ENCODE measurements at places on chromosomes 2 and 18.

- DNase-seq = no peak
Observed at GRCh38 chr2:9808334-9809063, 34.8 kb upstream of the TAF1B start.

GRCh38 chr2:63591566-63592175 lies 2.9 kb downstream of the MDH1 start:
- no peak for DNase-seq

DNA sequence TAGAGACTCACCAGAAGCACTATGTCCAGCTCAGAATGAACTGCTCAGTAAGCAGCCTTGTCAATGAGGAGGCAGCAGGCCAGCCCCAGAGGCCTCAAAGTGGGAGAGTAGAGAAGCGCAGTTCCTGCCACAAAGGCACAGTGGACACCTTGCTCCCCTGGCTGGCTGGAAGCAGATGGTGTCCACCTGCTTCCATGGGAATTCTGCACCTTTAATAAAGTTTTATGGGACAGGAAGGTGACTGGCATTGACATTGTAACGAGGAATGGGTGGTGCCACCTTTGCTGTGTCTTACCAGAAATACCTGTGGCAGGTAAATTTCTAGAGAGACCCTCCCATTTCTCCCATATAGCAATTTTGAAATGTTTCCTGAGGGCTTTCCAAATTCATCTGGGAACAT lies 6.7 kb upstream of the IL1B start:
- DNase-seq = no peak

DNA sequence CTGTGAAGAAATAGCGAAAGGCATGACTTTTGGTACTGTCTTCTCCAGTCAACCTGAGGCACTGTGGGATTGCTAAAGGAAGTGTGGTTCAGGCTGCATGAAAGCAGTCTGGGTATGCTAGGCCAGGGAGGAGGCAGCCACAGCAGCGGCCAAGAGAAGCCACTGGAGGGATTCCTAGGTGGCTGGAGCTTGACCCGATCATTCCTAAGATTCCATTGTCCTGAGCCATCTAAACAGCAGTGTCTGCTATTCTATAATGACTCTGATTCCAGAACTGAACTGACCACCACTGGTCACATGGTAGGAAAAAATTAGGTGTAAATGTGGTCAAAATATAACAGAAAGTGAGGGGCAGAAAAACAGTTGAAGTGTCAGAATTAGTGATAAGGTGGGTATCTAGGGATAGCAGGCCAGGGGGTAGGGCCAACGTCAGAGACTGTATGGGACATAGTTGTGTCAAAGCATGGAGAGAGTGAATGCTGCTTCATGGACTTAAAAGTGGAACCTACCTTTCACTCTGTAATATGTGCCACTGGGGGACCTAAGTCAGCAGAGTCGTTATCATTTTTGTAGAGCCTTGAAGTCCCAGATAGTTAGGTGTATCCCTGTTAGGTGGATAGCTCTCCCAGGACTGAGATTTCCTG lies 204.6 kb downstream of the CTNNA2 start:
- no peak for DNase-seq

DNA sequence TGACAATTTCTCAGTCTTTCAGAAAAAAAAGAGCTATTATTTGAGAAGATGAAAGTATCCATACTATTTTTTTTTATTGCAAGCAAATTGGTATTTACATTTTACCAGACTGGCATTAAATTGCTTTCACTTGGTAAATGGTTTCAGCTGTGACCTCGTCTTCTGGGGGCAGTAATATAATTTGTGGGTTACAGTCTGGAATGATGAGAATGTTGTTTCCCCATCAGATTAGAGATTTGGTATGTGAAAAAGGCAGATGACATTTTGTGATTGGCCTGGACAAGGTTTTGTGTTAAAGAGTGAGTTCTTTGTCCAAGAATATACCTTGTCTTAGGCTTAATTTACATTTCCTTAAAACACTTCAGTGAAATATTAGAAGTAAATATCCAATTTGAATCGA lies 390.1 kb upstream of the ST6GAL2 start:
- no peak for DNase-seq

DNA sequence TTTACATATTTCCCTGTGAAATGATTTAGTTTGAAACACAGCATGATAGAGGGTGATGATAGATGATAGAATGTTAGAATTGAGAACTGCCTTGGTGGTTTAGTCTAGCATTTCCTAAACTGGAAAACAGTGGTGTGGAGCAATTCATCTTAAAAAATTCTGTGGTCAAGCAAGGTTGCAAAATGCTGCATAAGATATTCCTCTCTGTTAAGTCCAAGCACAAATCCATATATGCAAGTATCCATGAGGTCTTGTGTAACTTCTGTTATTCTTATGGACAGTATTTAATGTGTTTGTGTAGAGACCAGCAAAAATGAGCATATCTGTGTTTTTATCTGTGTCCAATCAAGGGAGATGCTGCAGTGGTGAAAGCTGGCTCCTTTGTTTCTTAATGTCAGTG lies 30.0 kb downstream of the CPS1 start:
- no peak for DNase-seq

DNA sequence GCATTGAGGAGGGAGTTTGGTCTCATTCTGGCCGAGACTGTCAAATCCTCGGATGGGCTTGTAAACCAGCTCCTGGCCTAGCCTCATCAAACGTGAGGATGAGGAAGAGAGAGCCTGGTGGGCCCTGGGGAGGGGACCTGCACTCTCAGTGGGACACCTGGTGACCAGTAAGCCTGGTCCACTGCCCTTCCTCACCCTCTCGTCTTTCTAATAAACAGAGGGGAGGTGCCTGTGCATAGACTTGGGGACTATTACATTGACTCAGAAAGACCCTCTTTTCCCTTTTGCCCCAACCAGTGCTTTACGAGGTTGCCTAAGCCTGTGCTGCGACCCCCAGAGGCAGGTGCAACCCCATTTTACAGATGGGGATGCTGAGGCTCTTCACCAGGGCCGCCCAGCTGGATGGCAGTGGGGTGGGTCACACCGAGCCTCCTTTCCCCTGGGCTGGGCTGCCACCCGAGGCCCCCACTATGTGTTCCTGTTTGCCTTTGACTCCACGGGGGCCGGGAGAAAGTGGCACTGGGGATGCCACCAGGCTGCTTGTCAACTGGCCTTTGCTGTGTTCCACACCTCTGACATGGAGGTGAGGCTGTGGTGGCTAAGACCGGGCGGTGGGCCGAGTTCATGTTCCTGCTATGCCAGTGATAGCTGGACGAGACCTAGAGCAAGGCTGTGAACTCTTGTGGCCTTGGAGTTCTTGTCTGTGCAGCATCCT lies 85.9 kb downstream of the GLI2 start:
- no peak for DNase-seq

- DNase-seq = no peak
Observed at GRCh38 chr2:30808695-30809094, 1.4 kb upstream of the CAPN13 start.

DNA sequence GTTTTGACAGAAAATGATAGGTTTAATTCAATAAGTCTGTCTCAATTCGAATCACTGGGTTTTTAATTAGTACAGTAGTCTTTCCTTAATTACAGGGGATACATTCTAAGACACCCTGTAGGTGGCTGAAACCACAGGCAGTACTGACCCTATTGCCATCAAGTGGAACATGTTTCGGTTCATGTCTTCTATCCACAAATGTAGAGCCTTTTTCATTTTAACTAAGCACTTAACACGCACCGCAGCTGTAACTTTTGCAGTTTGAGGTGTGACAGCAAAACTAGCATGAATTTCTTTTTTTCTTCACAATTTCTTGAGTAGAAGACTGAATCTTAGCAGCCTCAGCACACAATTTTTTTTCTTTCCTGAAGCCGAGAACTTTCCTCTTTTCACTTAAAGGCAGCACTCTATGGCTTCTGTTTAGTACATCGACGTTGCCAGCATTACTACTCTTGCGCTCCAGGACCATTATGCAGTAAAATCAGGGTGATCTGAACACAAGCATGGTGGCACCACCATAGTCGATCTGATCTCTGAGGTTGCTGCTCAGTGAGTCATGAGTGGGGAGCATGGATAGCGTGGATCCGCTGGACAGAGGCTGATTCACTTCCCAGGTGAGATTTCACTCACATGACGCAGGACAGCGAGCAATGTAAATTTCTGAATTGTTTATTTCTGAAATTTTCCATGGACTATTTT lies 805.1 kb downstream of the RNF144A start:
- DNase-seq = no peak

- no peak for DNase-seq
Observed at GRCh38 chr2:228401065-228401912, 219.8 kb upstream of the SPHKAP start.

DNA sequence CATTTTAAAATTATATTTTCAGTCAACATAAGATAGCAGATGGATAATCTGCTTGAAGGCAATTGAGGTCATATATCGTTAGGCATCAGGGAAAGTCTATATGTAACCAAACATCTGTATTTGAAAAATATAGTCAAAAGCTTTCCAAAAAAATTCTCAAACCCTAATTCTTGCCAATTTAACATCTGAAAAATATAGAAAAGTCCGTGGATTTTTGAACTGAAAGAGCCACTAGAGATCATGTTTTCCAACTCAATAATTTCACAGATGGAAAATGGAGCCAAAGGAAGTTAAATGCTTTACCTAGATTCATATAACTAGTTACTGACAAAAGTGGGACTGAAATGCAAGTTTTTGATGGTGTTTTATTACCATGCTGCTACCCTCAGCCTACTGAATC lies 185.1 kb upstream of the ZNF804A start:
- DNase-seq = no peak

DNA sequence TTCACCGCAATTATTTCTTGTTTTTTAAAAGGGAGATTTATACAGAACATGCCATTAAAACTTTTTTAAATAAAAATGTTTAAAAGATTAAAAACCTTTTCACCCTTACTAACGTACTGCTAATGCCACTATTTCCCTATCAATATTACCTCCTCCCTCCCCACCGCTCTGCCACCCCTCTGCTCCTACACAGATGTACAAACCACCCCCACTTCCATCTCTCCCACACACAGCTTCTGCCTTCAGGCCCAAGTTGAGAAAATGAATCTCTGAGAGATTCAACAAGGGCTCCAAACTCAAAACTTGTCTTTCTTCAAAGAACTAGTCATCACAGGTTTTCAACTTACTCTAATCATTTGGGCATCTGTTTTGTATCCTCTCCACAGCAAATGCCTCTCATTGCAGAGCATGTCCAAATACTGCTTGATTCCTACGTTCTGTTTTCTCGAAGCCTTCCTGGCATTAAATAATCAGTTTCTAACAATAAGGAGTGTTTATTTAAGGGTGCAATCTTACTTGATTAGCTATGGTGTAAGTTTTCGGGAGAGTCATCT lies 32.1 kb downstream of the FARSB start:
- no peak for DNase-seq

- DNase-seq = no peak
Observed at GRCh38 chr2:155157711-155158110, 459.2 kb downstream of the KCNJ3 start.

DNA sequence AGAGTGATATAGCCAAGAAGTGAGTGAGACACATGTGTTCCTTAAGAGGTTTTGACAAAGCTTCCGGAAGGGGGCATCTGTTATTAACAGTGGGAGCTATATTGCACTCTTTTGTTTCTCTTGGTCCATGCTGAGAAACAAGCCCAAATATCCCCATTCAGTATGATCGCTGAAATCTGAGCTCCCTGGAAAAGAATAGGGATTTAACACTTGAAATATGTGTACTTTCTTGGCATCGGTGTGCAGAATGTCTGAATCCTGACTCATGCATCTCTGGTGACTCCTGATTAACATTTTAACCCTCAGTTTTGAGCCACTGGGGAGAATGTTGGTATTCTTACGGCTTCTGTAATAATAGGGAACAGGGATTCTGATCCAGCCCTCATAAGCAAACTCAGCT lies 448.1 kb downstream of the TSN start:
- DNase-seq = no peak

DNA sequence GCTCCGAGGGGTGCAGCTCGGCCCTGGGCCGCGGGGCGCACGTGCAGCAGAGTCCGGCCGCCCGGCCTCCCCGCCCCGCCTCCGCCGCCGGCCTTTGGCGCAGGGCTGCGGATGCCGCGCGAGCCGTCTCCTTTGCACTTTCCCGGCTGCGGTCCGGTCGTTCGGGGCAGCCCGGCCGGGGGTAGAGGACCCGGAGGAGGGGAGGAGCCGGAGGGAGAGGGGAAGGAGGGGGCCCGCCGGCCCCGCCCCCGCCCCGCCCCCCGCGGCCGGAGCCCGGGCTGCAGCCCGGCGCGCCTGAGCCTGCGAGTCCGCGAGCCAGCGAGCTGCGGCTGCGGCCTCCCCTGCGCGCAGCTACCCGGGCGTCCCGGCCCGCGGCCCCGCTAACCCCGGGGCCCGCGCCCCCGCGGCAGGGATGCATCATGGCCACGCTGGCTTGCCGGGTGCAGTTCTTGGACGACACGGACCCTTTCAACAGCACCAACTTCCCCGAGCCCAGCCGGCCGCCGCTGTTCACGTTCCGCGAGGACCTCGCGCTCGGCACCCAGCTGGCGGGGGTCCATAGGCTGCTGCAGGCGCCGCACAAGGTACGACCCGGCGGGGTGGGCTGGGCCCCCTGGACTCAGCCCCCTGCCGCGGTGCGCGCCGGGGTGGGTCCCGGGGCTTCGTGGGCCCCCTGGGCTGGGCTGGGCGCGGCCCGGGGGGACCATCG lies at the start of gene FHOD3:
FHOD3 (plus strand) TSS at position 297 of the 709 bp plus-strand sequence; CDS start at position 420, 123 bp downstream.
- DNase-seq = no peak

GRCh38 chr2:224038830-224039079 lies 331 bp downstream of the SERPINE2 start:
- DNase-seq = no peak

DNA sequence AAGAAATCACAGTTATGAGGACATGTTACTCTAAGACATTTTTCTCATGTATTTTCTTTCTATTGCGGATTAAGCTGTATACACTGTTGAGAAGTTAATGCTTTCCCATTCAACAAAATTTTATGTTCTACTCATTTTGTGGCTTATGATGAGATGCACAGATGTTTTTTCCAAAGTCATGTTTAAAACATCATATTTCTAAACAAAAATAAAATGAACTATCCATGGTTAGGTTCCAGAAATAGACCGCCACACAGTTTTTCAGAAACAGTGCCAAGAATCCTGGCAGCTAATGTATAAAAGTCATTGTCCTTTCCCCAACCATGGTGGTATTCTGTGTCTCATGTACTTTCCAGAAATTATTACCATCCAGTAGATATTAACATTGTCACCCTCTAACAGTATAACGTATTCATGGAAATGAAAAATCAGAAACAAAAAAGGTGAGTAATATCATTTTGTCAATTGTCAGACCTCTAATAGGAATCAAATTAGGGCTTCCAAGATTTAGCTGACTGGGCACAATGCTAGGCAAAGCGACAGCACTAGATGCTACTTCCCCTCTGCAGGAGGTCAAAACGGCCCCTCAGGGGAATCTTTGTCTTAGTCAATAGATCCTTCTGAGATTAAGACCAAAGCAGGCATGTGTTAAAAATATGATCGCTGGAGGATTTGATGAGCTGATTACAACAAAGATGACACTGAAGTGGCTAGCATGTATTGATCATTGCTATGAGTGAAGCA lies 54.4 kb upstream of the ZNF397 start:
- DNase-seq = no peak

GRCh38 chr2:199378948-199379650 lies 78.6 kb downstream of the SATB2 start:
- DNase-seq = no peak

Measured in stimulated activated CD4-positive, alpha-beta T cell treated with anti-CD3 and anti-CD28 coated beads, Interleukin-1b, Interleukin-23, amount 100 ng/mL, for 48 hours (primary cell).